ENCODE measurements at places on chromosomes 12 and 14.

DNA sequence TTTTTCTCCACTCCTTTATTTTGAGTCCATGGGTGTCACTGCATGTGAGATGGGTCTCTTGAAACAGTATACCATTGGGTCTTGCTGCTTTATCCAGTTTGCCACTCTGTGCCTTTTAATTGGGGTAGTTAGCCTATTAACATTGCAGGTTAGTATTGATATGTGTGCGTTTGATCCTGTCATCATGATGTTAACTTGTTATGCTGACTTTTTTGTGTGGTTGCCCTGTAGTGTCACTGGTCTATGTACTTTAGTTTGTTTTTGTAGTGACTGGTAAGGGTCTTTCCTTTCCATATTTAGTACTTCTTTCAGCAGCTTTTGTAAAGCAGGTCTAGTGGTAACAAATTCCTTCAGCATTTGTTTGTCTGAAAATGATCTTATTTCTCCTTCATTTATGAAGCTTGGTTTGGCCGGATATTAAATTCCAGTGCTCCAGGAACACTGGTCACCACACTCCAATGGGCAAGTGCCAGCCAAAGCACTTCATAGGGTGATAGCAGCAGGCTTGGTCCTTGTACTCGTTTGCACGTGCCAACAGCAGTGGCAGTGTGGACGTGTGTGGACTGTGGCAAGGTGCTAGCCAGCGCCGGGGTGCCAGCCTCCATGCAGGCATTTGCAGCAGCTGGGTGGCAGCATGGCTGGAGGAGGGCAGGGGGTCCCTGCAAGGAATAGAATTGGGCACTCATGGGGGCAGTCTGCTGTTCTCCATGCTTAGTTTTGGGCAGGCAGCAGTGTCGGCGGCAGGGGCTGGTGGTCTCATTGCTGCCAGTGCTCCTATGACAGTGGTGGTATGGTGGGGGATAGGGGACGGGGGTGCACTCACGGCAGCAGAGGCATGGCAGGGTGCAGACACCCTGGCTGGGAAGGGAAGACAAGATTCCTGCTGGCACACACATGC, 53.5 kb downstream of the FRS2 start:
- no peak for DNase-seq

- DNase-seq: no peak
These were observed 190.5 kb upstream of the GSC start for GRCh38 chr14:94960285-94961001.

- DNase-seq: no peak
These were observed 10.3 kb upstream of the PGAM5 start for GRCh38 chr12:132700212-132700822.

- DNase-seq: no peak
These were observed 354.5 kb downstream of the NUAK1 start for GRCh38 chr12:105783983-105784947.

DNA sequence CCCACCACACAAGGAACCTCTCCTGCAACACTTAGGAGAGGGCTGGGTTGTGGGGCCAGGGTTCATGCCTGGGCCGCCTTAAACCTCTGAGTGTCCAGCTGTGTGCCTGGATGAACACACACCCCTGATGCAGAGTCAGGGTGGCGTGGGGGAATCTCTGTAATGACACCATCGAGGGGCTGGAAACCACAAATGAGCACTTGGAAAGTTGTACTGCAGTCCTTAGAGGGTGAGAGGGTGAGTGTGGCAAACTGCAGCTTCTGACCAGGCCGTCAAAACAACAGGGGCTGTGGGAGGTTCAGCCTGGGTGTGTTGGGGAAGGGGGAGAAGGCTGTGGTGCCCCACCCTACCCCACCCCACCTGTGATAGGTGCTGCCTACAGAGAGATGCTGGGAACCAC, 12.4 kb upstream of the KRT5 start:
- DNase-seq: no peak

GRCh38 chr14:75675265-75675960, 14.4 kb downstream of the TTLL5 start:
- DNase-seq: no peak

DNA sequence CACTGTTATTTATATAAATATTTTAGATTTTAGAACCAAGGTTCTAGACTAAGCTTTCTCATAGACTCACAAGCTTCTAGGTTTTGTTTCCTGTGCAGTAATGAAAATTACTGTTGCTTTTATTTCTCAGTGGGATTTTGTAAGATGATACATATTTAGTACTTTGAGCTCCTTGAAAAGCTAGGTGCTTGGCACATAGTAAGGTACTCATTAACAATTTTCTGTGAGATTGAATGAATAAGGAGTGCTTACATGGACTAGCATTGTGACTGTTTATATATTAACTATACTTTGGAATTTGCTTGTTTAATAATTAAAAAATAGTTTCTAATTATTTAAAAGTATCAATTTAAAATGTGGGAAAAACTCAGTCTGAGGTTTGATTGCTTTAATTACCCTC, 85.7 kb downstream of the MIA2 start:
- DNase-seq: no peak

- DNase-seq: peak; percentile 98
These were observed 14.7 kb upstream of the ZNF385A start for GRCh38 chr12:54398995-54399793.

DNA sequence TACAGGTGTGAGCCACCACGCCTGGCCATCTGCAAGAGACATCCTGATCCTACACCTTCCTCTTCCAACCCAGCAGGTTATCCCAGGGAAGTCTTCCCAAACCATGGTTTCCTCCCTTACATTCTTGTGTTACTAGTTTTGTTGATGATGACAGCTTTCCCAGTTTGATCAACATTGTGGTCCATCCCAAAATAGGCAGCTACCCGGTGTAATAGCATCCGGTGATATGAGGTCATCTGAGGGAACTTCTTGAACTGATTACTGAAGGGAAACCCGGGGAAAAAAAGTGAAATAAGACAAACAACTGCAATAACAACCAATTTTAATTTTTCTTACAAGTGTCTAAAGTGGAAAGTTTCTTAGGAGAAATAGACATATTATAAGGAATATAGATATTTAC, 45.3 kb upstream of the STAC3 start:
- DNase-seq: no peak

DNA sequence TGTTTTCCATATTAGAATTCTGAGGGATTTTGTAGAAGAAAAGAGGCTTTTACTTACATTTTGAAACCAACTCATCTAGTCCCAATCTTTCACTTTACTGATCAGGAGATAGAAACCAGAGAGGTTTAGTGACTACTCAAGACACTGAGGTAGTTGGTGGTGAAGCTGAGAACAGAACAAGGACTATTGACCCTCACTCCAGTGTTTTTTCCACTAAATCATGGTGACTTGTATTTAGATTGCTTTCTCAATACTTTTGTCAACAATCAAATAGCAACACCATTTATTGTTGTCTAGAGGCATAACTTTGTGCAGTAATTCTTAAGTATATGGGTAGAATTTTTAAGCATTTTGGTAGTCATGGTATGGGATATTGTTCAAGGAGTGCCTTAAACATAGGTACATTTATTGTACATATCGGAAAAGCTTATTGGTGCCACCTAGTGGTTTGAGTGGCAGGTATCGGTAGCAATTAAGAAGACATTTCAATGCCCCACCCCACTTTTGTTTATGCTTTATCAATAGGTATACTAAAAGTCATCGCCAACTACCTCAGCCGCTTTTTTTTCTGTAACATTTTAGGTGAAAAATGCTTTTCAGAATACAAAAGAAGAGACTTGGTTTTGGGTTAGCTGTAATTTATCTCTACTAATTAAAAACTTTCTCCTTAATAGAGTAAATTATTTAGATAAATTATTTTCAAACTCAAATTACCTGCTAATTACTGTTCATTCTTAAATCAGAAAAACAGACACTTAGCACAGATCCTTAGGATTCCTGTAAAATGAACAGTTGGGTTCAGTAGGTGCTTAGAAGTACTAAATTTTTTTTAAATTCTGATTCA, 47.3 kb upstream of the PAWR start:
- peak; percentile 19 for DNase-seq

- DNase-seq: no peak
These were observed 171.1 kb downstream of the RPAP3 start for GRCh38 chr12:47534695-47535094.

DNA sequence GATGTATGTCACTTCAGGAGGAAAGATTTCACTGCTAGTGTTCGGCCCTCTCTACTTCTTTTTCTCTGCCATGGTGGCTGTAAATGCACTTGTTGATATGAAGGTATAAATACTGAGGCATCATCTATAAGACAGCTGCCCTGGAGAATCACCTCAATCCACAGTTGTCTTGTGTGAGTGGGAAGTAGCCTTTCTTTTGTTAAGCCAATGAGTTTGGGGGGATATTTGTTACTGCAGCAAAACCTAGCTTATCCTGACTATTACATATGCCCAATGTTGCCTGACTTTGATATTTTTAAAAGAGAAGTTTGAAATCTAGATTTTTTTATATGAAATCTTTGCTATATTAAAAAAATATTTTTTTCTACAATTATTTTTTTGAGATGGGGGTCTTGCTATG, 3.3 kb upstream of the JDP2 start:
- DNase-seq: no peak

GRCh38 chr14:95483309-95484165, 32.9 kb downstream of the SYNE3 start:
- DNase-seq: peak; percentile 81

DNA sequence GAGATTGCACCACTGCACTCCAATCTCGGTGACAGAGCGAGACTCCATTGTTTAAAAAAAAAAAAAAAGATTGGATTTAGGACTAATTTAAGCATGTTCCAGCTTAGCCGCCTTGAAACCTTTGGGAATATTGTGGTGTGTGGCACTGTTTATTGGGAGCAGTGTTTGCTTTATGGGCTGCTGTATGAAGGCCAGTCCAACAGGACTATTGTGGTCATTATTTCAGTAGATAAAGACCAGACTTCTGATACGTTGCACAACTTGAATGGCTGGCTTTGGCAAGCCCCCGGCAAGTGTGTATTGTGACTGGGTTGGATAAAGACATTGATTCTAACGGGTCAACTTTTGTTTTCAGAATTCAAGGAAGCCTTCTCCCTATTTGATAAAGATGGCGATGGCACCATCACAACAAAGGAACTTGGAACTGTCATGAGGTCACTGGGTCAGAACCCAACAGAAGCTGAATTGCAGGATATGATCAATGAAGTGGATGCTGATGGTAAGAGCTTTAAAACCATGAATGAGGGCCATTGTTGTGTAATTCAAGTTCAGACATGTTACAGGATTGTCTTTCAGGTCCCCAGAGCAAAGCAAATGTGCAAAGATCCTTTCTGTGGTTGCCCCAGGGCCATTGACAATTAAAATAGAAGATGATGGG, 4.2 kb downstream of the CALM1 start:
- no peak for DNase-seq

DNA sequence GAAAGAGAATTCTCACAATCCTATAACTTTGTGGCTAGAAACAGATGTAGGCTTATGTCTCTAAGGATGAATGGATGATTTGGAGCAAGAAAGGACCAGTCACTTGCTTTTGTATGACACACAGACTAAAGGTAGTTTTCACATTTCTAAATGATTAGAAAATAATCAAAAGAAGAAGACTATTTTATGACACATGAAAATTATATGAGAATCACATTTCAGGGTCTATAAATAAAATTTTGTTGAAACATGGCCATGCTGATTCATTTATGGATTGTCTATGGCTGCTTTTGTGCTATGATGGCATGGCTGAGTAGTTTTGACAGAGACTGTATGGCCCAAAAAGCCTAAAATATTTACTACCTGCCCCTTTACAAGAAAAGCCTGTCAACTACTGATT, 49.4 kb upstream of the FRMD6 start:
- no peak for DNase-seq

GRCh38 chr14:104800771-104801519, at the start of gene ZBTB42:
Gene ZBTB42, plus strand, starts transcription at chr14:104801101. Its CDS starts 97 bp downstream, at chr14:104801198.
- DNase-seq: peak; percentile 94

GRCh38 chr12:20175704-20176388, 192.5 kb upstream of the PDE3A start:
- no peak for DNase-seq

- DNase-seq: no peak
These were observed 385.8 kb downstream of the MED13L start for GRCh38 chr12:115891556-115892164.

GRCh38 chr14:90783344-90783743, 32.9 kb downstream of the TTC7B start:
- DNase-seq: no peak

GRCh38 chr12:122182887-122183587, at the start of gene LRRC43:
Gene LRRC43, plus strand, starts transcription at chr12:122183123. Its CDS starts 22 bp downstream, at chr12:122183145.
- no peak for DNase-seq

DNA sequence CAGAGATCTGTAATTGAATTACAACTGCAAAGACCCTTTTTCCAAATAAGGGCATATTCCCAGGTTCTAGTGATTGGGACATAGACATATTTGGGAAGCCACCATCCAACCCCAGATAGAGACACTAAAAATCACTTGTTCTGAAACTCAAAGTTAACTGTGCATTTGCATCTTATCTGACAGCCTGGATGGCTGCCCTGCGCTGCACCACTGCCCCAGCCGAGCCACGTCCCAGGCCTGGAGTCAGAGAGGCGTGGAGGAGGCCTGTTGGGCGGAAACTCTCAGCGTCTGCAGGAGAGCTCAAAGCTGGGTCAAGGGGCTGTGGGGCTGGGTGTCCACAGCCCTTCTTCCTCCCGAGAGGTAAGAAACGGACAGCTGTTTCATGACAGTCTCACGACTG, 124.4 kb downstream of the RIMBP2 start:
- no peak for DNase-seq

- DNase-seq: no peak
These were observed 17.3 kb upstream of the CKAP4 start for GRCh38 chr12:106265116-106265515.

GRCh38 chr14:22099942-22100763, 426.5 kb upstream of the OR4E1 start:
- peak; percentile 91 for DNase-seq

DNA sequence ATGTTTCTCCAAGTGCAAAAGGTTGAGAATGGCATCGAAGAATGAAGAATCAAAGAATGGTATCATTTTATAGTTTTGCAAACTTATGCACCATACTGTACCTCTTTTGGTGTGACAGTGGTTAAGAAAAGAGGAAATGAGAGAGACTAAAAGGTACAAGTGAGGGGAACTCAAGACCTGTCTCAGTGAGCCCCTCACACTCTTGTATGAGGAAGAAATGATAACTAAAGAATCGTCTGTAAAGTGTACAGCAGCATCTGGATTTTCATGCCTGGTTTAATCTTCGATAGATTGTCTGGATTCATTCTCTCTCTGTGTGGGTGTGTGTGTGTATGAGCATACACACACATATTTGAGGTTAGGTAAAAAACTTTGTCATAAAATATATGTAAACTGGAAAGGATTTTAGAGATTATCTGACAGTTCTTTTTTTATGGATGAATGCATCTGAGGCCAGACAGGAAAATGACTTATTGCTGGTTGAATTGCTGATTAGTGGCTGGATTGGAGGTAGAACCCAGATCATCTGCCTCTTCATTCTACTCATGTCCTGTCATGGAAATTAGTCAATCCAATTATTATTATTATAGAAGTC, 16.0 kb upstream of the SLC38A2 start:
- no peak for DNase-seq

DNA sequence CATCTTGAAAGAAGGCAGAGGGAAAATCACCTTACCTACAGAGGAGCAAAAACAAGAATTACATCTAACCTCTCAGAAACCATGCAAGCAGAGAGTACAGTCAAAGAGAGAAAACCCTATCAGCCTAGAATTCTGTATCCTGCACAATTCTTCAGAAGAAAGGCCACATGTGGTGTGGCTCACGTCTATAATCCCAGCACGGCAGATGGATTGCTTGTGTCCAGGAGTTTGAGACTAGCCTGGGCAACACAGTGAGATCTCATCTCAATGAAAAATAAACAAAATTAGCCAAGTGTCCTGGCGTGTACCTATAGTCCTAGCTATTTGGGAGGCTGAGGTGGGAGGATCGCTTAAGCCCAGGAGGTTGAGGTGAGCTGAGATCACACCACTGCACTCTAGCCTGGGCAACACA, 48.2 kb downstream of the ATF7 start:
- no peak for DNase-seq

GRCh38 chr12:65313719-65314317, 35.3 kb downstream of the MSRB3 start:
- no peak for DNase-seq
